Stimulated activated naive CD4-positive, alpha-beta T cell (primary cell): ENCODE measurements at places on chromosomes 5 and 9.

DNA sequence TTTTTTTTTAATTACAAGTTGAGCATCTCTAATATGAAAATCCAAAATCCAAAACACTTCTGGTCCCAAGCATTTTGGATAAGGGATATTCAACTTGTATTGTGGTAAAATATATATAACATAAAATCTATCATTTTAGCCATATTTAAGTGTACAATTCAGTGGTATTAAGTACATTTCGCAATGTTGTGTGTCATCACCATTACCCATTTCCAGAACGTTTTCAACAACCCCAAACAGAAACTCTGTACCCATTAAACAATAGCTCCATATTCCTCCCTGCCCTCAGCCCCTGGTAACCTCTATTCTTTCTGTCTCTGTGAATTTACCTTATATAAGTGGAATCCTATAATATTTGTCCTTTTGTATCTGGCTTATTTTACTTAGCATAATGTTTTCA, 24.9 kb downstream of the TICAM2 start:
- no peak for DNase-seq

DNA sequence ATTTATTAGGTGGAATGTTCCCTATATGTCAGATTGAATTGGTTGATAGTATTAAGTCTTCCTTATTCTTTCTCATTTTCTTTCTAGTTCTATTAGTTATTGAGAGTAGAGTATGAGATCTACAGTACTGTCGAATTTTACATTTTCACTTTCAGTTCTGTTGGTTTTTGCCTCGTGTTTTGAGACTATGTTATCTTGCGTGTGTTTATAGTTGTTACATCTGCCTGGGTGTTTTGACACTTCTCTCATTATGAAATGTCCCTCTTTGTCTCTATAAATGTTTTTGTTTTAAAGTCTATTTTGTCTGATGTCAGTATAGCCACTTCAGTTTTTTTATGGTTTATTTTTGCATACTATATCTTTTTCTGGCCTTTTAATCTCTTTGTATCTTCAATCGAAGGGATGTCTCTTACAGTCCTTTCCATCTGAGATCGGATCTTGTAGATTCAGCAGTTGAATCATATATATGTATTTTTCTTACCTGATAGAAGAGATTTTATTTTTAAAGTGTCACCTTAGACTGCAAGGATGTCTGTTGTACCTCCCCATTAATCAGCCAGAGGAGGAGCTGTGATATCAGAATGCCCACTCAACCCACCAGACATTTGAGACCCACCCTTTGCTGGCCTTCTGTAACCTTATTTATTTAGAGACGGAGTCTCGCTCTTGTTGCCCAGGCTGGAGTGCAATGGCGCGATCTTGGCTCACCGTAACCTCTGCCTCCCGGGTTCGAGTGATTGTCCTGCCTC, 20.7 kb downstream of the EHMT1 start:
- no peak for DNase-seq

DNA sequence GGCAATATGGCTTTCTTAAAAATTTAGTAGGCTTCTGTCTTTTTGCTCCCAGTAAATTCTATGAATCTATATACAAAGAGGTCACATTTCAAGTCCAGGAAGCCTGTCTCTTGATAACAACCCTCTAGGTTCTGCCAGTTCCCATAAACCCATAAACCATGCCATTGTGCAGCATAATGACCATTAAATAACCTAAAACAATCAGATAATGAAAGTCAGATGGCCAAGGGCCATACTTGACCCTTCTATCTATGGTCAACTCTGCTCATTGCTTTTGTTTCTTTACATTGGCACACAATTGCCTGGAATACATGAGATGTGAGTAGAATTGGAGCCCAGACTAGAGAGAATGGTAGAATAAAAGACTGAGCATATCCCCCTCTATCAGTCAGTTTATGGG, 305.4 kb upstream of the KIF2A start:
- no peak for DNase-seq

DNA sequence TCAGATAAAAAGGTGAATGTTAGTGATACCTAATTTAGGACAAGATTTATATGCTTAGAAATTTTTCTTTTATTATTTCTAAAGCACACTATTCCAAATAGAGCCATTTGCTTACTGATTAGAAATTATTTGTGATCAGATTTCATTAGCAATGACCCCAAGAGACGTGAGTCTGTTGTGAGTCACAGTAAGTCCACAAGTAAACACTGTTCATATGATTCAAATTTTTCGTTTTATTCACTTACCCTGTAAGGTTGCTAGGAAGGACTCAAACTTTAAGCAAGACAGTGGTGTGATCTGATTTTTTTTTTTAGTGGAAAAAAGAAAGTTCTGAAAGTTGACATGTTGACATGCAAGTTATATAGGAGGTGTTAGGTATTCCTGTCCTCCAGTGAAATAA, 1.2 kb downstream of the CARD6 start:
- no peak for DNase-seq

GRCh38 chr9:79572608-79573411, 1.0 kb downstream of the TLE4 start:
- peak; percentile 56 for DNase-seq

DNA sequence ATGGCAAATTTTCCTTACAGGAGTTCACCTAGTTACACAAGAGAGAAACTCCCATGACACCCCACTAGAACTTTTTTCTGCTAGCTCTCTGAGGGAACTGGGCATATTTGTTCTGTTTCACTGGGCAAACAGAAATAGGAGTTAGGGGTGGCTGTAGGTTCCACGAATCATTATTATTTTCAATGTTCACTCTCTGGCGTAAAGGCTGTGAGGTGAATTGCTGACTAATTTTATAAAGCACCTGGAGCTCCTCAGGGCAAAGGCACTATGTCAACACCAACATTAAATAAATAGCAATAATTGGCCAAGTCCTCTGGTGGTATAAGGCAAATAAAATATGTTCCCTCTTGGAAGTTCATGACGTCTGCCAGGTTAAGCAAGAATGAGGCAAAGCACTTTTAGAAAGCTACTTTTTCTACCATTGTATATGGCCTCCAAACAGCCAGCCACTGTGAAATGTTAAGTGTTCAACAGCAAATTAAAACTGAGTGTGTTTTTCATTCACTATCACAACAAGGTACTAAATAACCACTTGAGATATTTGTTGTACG, 344.6 kb downstream of the PDE4D start:
- no peak for DNase-seq

DNA sequence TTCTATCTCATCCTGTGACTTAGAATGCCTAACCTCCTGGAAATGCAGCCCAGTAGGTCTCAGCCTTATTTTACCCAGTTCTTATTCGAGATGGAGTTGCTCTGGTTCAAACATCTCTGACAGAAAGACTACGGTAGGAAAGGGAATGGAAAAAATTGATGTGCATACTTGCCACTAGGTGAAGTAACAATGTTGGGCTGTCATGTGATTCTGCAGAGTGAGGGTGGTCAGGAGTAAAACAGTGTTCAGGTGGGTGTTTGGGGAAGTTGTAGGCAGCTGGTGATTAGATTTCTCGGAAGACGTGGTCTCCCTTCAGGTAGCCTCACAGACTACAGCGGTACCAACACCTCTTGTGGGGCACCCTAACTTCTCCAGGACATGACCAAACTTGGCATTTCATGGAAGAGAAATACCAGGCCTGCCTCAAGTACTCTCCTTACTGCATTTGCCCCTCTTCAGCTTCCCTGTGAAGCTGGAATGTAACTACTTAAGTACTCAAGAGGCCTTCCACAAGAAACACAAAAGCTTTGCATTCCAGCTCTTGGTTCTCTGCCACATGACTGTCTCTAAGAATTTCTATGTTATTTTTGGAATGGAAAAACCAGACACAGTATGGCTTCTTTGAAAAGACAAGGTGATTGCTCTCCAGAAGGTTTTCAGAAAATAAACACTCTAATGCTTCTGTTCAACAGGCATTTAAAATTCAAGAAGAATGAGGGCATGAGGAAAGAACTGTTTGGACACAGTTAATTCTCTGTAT, 17.4 kb upstream of the ENTREP1 start:
- DNase-seq: no peak

DNA sequence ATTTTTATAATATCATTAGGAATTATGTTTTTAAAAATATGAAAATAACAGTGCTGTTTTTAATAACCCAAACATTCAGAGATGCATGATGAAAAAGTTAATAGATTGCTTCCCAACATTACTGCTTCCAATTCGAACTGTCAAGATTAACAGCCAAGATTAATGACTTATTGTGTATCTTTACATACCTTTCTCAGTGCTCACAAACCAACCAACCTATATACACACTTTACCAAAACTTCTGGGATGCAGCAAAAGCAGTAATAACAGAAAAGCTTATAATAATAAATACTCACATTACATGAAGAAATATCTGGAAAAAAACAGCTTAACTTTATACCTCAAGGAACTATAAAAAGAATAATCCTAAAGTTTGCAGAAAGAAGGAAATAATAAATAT, 82.1 kb downstream of the TMEM232 start:
- DNase-seq: no peak

DNA sequence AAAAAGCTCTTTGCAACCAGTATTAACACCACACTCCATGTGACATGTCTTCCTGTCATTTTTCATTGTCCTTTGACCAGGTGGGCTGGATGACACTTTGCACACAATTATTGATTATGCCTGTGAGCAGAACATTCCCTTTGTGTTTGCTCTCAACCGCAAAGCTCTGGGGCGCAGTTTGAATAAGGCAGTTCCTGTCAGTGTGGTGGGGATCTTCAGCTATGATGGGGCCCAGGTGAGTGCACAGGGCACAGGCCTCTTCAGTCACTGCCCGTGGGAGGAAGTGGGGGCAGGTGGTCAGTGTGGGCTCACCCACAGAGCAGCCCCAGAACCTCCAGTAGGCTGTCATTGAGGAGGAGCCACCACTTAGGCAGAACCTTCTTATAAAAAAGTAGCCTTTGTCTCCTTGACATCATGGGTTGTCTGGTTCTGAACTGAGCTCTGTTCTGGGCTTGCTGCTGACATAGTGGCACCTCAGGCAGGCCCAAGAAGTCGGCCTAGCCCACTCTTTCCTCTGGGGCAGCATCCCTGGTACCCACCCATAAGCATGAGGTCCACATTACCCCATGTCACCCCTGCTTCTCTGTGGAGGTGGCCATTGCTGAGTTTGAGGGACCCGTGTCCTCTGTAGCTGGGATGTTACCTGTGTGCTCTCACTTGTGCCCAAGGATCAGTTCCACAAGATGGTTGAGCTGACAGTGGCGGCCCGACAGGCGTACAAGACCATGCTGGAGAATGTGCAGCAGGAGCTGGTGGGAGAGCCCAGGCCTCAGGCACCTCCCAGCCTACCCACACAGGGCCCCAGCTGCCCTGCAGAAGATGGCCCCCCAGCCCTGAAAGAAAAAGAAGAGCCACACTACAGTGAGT, 39.3 kb downstream of the SECISBP2 start:
- no peak for DNase-seq

DNA sequence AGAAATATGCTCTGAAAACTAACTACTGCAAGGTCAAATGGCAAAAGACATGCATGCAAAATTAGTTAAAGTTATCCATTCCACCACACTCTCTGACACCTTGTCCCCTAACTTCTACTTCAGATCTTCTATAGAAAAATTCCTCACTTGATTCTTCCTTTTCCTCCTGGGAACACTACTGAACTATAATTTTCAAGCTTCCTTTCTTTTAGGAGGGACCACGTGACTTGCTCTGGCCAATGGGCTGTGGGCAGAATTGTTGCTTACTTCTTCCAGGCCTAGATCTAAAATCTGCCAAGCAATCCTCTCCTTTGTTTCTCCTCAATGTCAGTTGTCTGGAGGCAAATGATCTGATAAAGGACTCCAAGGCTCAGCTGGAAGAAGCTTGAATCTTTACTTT, 441.0 kb downstream of the CDK5RAP2 start:
- no peak for DNase-seq

GRCh38 chr9:5621327-5621726, 7.6 kb upstream of the RIC1 start:
- DNase-seq: no peak

GRCh38 chr5:78974011-78974410, 11.1 kb downstream of the ARSB start:
- no peak for DNase-seq

DNA sequence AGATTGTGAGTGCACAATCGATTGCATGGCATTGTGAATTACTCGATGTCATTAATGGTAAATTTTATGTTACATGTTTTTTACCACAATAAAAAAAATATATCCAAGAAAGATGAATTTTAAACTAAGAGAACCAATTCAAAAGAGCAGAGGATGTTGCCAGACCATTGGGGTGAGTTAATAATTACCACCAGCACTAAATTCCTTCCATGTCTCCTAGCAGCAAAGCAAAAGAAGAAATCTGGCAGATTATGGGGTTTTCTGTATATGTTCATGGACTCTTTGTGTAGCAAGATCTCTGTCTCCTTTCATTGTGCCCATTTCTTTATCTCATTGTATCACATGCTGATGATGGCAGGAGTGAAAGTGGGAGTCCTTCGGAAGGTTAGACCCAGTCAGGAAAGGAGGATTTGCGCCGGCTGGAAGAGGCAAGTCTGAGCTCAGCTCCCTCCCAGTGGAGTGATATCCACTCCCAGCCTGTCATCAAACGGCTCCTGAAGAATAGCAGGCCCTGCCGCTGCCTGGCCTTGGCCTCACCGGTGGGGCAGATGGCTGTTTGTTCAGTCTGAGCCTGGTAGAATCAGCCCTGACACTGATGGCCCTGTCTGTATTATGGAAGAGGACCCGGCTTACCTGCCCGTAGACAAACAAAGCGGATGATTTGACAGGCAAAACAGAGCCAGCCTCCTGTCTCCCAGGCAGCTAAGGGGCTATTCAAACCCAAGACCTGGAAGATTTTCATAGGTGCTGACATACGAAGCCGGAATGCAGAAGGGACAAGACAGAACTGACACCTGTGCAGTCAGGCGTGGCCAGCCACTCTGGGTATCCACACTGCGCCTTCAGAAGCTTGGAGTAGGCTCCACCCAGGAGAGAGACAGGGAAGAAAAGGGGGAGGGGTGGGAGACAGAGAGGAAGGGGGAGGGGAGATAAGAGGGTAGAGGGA, 21.9 kb upstream of the FOXE1 start:
- DNase-seq: no peak

DNA sequence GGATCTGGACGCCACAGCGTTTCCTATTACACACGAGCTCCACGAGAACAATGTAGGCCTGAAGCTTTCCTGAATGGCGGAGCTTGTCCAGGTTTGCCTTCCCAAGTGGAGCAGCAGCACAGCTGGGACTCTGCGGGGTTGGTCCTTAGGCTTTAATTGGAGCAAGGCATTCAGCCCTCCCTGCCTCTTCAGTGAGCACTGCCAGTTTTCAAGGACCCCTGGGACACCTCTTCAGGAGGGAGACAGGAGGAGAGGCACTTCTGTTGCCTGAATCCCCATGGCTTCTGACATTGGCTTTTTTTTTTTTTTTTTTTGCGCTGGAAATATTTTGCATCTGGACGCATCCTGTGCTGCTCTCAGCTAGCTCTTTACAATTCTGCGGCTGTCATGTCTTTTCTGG, 179.4 kb downstream of the SEMA6A start:
- no peak for DNase-seq

- DNase-seq: no peak
These were observed 3.7 kb upstream of the DPM2 start for GRCh38 chr9:127941062-127941960.
